A673 (cell line): ENCODE measurements at places on chromosomes 11 and 22.

GRCh38 chr22:37661160-37661924 is 2.8 kb downstream of the PDXP start:
- H3K36me3 ChIP-seq = peaks cover 12% of the 10 kb centered on the region
- DNase-seq = peak; percentile 79
- no peaks in the 10 kb centered on the region for H3K27me3 ChIP-seq
- peaks cover 21% of the 10 kb centered on the region for H3K4me1 ChIP-seq
- H3K4me3 ChIP-seq = no peak overlapping the region

GRCh38 chr22:42281706-42282251 is 11.3 kb upstream of the TCF20 start:
- H3K4me1 ChIP-seq = no peaks in the 10 kb centered on the region
- no peak overlapping the region for H3K4me3 ChIP-seq
- H3K36me3 ChIP-seq = no peaks in the 10 kb centered on the region
- DNase-seq = no peak

DNA sequence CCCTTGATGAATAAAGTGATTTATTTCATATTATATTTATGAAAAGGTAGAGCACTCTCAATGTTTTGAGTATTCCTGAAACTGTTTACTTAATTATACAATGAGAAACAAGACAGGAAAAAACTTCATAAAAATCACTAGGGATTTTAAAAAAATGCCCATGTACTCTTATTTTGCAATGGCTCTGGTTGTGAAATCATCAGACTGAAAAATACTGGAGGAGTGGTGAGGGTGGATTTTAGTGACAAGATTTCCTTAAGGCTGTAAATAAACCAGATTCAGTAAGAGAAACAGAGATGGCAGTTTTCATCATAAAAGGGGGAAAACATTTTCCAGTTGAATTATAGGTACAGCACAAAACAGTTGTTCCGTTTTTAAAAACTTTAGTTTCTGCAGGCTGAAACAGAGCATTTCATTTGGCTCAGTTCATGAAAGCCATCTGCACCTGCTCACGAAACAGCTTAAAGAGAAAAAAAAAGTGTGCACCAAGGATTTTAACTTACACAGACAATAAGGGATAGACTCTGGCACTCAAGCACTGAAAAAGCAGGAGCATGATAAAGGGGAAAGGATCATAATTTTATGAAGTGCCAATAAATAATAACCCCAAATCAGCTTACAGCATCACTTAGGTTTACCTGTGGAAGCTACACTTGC is 100.7 kb downstream of the MAML2 start:
- peaks cover 66% of the 10 kb centered on the region for H3K4me1 ChIP-seq
- H3K27ac ChIP-seq = peak overlapping the region; percentile 90
- H3K4me3 ChIP-seq = peak overlapping the region; percentile 37
- H3K36me3 ChIP-seq = no peaks in the 10 kb centered on the region
- H3K27me3 ChIP-seq = no peaks in the 10 kb centered on the region
- peak; percentile 58 for DNase-seq

GRCh38 chr11:57426929-57427726 is at the start of gene SLC43A3:
TSS of gene SLC43A3 (minus strand) at chr11:57427121. CDS start at chr11:57426172, 949 bp downstream.
- peak; percentile 78 for DNase-seq
- H3K4me3 ChIP-seq = peak within 1 kb of the TSS; percentile 47
- H3K27me3 ChIP-seq = no peaks in the 10 kb centered on the region
- H3K4me1 ChIP-seq = peaks cover 28% of the 10 kb centered on the region

GRCh38 chr22:45886540-45886939 is 90.4 kb downstream of the WNT7B start:
- no peaks in the 10 kb centered on the region for H3K36me3 ChIP-seq
- H3K27me3 ChIP-seq = peaks cover under 1% of the 10 kb centered on the region
- no peak overlapping the region for H3K27ac ChIP-seq
- no peaks in the 10 kb centered on the region for H3K4me1 ChIP-seq

GRCh38 chr22:30206944-30207343 is 39.6 kb downstream of the LIF start:
- peak; percentile 32 for DNase-seq
- H3K27ac ChIP-seq = no peak overlapping the region
- H3K36me3 ChIP-seq = no peaks in the 10 kb centered on the region
- no peaks in the 10 kb centered on the region for H3K27me3 ChIP-seq

GRCh38 chr11:69073469-69073868 is 24.7 kb downstream of the TPCN2 start:
- H3K27ac ChIP-seq = no peak overlapping the region
- DNase-seq = no peak
- H3K36me3 ChIP-seq = peaks cover 12% of the 10 kb centered on the region
- no peaks in the 10 kb centered on the region for H3K4me1 ChIP-seq

- H3K27me3 ChIP-seq = no peaks in the 10 kb centered on the region
- H3K27ac ChIP-seq = no peak overlapping the region
- no peaks in the 10 kb centered on the region for H3K4me1 ChIP-seq
- H3K4me3 ChIP-seq = no peak overlapping the region
- DNase-seq = no peak
These were observed 79.9 kb upstream of the SEPTIN5 start for GRCh38 chr22:19634226-19634975.
